ENCODE measurements at places on chromosomes 4 and X.

DNA sequence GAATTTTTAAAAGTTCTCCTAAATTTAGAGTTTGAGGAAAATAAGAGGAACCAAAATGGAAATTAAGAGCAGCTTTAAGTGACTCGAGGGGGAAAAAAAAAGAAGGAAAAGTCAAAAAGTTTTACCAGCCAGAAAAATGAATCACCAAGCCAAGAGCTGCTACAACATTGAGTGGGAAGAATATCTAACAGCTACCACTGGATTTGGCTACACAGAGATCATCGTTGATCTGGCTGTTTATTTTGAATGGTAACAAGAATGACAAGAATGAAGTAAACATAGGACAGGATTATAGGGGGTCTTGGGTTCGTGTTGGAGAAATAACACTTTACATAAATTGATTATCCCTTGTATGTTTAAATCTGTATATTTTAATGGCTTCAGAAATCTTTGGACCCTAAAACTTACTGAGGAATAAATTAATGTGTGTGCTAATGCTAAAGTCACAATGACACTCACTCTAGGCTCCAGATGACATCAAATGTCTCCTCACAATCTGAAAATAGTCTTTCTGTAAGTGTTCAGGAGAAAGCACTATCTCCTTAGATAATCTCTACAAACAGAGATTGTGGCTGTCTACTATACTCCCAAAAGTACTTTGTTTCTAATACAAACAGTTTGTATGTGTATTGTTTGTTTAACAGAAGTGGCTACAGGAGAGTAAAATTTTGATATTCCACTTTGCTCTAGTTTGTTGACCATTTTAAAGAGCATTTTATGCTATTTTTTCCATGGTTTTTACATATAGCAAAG lies 3.1 kb upstream of the CSN3 start:
- no peak for DNase-seq

DNA sequence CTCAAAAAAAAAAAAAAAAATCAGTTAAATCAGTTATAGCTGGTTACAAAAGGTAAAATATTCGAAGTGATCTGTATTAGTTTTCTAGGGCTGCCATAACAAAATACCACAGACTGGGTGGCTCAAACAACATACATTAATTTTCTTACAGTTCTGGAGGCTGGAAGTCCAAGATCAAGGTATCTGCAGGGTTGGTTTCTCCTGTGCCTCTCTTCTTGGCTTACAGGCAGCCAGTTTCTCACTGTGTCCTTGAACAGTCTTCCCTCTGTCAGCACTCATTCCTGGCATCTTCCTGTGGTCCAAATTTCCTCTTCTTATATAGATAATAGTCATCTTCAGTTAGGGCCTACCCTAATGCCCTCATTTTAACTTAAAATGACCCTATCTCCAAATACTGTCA lies 239.9 kb downstream of the MGST2 start:
- no peak for DNase-seq

DNA sequence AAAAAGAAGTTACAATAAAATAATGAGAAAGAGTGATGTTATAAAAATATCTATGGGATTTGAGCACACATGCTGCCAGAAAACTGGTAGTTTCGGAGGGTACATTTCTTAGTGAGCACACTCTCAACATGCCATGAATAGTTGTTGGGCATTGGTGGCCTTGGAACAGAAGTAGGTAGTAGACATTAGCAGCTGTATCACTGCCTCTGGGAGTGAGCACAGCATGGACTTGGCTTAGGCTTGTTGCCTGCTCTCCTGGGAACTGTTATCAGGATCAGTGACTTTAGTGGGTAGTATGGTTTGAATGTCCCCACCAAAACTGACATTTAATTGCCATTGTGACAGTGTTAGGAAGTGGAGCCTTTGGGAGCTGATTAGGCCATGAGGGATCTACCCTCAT lies 13.3 kb upstream of the PDLIM3 start:
- DNase-seq: no peak

GRCh38 chr4:112370466-112370865 lies 73.3 kb downstream of the ALPK1 start:
- no peak for DNase-seq

- no peak for DNase-seq
Observed at GRCh38 chr4:80006935-80007744, 65.9 kb downstream of the ANTXR2 start.

DNA sequence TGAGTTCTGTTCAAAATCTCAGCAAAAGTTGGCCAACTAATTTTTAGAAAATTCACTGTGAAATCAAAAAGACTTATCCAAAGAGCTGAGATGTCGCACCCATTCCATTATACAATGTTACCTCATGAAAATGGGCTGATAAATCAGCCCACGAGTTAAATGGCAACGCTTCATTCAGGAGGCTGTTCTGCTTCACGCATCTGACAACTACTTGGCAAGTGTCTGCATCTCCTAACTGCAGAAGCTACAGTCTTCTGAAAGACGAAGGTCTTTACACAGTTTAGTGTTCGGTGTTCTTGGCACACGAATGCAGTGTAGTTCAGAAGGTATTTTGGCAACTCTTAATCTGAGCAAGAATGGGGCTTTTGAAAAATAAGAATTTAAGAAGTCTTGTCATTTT lies 166.6 kb upstream of the DKK2 start:
- DNase-seq: no peak
